IPS-NIHi11 (cell line): ENCODE measurements at places on chromosomes 5 and 9.
A peak's percentile ranks its signal among the peaks of the same experiment; 100 is the strongest.

DNA sequence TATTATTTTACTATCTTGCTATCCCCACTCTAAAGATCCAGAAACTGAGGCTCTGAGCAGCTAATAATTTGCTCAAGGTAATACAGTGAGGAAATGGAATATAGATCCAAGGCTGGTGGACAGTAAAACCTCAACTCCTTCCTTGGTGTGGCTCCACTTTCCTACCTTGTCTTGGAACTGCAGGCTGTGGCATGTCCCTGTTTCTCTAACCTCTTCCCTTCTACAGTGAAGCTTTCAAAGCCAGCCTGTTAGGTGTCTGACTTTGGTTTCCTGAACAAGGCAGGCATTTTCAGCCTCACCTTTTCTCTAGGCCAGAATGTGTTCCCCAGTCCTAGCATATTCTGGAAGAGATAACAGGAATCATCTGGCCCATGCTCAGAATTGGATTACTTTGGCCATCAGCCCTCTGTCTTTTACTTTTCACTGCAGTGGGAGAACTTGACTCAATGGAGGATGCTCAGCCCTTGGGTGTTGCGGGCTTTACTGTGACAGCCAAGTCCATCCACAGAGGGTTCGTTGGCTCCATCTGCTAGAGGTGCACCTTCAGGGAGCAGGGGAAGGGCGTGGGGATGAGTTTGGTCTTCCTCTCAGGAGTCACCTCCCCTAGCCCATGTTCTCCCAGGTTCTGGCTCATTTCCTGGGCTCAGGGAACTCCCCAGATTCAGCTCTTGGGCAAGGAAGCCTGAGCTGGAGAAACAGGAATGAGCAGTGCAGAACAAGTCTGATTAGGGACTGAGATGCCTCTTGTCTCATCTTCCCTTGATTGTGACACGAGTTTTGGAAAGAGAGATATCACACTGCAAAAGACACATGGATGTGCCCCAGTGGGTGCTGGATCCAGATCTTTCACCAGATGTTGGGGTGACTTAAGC is 1.1 kb downstream of the NIPAL4 start:
- no peak for DNase-seq

DNA sequence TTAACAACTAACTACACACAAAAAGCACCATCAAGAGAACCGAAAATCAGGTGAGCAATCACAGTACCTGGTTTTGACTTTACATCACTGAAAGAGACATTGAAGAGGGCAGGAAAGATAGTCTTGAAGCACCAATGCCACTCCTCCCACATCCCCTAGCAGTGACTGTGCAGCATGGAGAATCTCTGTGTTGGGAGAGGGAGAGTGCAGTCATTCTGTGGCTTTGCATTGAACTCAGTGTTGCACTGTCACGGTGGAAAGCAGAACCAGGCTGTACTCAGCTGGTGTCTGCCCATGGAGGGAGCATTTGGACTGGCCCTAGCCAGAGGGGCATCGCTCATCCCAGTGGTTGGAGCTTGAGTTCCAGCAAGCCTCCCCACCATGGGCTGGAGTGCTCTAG is 40.4 kb downstream of the C5 start:
- no peak for DNase-seq

DNA sequence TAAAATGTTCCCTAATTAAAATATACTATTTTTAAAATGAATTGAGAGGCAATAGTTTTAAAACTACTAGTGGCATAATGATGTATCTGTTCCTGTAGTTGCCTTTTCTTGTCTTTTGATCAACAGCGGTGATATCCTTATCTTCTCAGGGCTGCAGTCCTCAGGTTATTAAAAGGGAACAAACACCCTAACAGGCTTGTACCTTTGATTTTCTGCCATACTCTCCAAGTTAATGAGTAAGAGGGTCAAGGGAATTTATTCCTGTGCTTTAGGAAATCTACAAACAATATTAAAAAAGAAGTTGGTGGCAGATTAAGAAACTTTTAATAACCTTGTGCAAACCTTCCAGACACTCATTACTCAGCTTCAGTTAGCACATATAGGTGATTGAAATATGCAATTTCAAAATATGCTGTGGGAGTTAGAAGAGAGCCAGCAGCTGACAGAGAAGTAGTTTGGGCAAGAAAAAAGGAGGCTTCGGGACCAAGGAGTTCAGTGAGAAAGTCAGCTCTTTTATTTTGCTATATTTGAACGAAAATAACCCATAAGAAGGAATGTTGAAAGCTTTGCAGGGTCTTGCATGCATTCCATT is 81.0 kb upstream of the TLE4 start:
- no peak for DNase-seq

DNA sequence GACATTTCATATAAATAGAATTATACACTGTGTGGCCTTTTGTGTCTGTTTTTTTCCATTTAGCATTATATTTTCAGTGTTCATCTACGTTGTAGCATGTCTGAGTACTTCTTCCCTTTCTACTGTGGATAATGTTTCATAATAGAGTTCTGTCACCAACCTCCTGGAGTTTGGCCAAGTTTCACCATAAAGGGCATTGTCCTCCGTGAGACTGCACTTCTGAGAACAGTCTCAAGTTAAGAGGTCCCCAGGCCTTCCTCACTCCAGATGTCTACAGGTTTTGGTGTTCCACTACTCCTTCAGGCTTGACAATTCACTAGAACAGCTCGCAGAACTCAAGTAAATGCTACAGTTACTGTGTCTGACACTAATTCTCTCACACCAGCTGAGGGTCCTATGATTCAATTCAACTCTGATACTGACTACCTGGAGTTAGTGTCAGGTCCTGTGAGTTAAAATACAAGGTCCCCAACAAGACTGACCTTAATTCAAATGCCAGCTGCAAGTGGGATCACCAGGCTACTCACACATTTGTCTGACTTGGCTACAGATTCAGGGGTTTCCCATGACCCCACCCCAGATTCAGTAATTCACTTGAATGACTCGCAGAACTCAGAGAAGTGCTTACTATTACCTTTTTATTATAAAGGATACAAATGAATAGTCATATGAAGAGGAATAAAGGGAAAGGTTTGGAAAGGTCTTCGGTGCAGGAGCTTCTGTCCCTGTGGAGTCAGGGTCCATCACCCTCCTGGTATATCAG is 31.1 kb downstream of the SLC35A4 start:
- DNase-seq, result no peak

DNA sequence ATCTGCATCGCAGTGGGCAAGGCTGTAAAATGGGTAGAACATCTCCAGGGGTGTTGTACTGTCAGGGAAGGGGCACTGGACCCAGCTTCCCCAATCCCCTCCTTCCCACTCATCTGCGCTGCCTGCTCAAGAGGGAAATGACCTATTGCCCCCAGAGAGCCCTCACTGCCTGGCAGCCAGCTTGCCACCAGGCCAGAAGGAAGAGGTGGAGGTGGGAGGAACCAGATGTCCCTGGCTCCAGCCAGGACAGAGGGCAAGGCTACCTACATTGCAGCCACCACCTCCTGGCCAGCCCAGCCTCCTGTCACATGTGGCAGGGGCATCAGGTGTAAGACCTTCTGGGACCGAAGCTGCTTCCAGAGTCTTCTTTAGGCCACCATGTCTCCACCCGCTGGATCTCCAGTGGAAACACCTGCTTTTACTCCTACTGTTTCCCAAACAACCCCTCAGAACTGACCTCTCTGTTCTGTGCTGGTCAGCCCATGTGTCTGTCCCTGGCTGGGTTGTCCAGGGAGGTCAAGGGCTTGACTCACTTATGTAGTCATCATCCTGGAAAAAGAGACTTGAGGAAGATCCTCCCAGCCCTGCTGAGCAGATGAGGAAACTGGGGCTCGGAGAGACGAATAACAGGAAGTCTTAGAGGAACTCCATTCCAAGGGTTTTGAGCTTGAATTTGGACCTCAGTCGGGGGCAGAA is 42.3 kb downstream of the JADE2 start:
- no peak for DNase-seq

DNA sequence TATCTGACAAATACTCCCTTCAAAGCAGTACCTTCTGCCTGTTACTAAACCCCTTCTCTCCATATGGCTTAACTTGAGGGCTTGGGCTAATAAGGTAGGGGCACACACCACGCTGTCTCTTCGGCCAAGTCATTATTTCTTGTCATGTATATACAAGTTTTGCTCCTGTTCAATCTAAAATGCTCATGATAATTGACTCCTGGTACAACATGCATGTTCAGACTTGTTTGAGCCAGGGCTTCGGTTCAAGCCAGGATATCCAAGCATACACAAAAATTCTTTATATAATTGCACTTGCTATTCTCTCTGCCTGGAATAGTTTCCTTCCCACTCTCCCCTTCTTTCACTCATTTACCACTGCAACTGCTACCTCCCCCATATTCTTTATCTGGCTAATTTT is 756.0 kb upstream of the C9orf72 start:
- no peak for DNase-seq

DNA sequence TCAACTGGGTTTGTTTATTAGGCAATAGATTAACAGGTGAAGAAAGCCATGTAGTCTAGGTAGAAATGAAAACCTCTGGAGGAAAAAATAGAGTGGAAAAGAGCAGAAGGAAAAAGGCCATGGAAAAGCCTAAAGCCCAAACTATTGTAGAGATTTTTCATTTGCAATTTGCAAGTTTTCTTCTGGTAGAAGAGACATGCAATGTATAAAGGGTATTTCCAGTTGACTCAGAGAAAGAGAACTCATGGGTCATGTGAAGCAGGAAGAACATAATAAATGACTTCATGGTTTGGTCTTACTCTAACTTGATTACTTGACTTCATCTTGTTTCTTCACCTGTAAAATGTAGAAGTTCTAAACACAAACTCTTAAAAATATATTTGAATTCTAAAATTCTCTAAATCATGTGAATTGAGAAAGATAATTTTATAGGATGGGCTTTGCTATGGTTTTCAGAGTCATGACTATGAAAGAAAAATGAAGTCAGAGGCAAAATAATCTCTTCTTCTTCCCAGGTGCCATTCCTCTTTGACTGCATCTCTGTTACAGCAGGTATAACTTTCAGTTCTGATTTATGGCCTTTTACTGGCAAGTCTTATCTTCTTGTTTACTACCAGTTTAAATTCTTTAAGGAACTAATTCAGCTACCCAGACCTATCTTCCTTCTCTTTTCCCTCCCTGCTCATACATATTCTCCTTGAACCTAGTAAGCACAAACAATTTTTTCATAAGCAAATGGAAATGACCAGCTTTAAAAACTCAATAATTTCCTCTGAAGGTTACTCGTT is 47.7 kb upstream of the TMC1 start:
- DNase-seq, result no peak

GRCh38 chr9:135835131-135835530 is 72.2 kb downstream of the CAMSAP1 start:
- no peak for DNase-seq

GRCh38 chr5:143145243-143146160 is 258.0 kb downstream of the NR3C1 start:
- DNase-seq, result no peak

- DNase-seq, result no peak
Observed at GRCh38 chr5:155057626-155058025, 44.1 kb downstream of the KIF4B start.

GRCh38 chr5:145568581-145568980 is 266.6 kb downstream of the PRELID2 start:
- peak; percentile 29 for DNase-seq

- DNase-seq, result no peak
Observed at GRCh38 chr9:4371108-4371507, 71.2 kb upstream of the GLIS3 start.

- no peak for DNase-seq
Observed at GRCh38 chr5:124747791-124748686, 1.6 kb upstream of the ZNF608 start.

DNA sequence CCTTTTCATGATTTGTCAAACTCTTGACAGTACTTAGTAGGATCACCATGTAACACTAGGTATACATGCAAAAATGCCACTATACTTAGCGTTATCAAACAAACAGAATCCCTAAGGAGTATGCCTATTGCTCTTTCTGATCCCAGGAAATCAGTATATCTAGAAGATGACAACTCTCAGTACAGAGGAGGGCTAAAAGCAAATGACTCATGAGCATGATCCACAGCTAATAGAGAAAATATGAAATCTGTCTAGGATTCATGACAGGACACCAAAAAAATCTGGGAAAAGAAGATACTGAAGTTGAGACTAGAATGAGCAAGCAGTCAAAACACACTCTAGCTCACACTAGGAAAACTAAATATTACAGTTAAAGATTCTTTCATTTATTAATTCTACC is 89.2 kb downstream of the RAPGEF6 start:
- DNase-seq, result no peak

DNA sequence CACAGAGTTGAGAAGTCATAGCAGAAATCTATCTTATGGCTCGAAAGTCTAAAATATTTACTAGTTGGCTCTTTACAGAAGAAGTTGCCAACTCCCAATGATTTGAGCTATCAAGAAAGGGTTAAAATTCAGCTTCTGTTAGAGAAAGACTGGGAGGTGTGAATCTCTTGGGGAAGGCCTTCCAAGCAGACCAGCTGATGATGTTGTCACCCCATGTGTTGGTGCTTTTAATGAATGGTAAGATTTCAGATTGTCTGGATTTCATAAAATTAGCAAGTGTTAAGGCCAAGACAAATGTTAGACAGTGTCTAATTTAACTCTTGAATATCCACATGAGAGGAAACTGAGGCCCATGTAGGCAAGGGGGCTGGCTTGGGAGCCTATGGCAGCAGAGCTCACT is 63.9 kb downstream of the PPARGC1B start:
- DNase-seq, result no peak

DNA sequence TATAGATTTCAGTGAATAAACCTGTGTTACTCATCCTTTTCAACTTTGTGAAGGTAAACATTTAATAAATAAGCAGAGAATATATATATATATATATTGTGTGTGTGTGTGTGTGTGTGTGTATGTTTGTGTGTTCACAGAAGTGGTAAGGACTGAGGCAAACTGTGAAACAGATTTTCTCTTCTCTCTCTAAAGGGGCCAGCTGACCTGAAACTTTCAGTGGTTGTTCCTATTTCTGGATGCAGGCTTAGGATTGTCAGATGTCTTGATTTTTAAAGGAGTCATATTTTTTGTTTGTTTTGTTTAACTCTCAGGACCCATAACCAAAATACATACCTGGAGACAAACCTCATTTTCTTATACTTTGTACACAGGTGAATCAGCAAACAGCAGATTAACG is 714.9 kb upstream of the MEF2C start:
- no peak for DNase-seq

DNA sequence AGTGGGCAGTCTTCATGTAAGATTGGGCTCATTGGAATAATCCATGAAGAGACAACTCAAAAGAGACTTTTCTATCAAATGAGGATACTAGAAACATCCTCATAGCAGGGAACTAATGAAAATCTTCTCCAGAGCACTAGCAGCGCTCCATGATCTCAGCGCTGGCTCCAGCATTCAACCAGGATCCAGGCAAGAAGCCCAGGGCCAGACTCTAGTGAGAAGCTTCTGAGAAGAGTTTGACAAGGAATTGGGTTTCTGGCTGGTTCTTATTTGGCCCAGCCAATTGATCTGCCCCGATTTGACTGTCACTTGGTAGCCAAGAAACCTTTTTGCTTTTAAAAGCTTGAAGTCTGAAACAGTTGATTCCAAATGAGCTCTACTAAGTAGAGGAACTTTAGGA is 60.1 kb downstream of the AOPEP start:
- no peak for DNase-seq

GRCh38 chr9:95048225-95049087 is 269.1 kb downstream of the FANCC start:
- DNase-seq, result peak; percentile 91

- no peak for DNase-seq
Observed at GRCh38 chr5:58002323-58002722, 457.6 kb downstream of the PLK2 start.
